ENCODE measurements at places on chromosomes 7 and 10.

GRCh38 chr7:104643587-104644217, 315.3 kb downstream of the LHFPL3 start:
- DNase-seq, result peak; percentile 33

DNA sequence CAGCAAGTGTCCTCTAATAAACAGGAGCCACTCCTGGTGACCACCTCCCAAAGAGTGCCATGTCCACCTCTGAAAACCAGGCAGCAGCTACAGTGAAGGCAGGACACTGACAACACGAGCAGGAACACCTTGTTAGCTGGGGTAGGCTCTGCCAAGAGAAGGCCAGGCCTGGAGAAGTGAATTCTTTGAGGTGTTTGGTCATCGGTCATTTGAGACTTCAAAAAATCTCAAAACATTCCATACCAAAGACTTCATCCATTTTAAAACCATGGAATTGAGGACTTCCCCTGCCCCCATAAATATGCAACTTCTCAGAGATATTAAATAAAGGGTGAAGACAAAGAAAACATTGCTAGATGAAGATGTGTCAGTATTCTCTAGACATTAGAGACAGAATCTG, 28.4 kb upstream of the OPALIN start:
- no peak for DNase-seq

DNA sequence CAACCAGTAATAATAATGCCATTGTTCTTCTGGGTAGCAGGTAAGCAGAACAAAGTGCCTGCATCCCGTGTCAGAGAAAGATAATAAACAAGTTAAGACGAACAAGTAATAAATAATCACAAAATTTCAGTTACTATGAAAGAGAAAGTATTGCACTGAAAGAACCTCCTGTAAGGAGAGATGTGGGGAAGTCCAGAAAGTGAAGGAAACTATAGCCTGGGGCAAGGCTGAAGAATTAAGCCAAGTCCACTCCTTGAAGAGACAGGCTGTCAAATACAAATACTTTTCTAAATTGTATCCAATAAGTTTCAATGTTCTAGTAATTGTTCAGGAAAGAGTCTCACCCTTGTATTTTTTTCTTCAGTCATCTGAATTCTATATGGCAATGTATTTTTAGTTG, 611.4 kb downstream of the MAGI2 start:
- no peak for DNase-seq

- no peak for DNase-seq
Measured at GRCh38 chr10:68139448-68140272, 30.4 kb downstream of the MYPN start.

- no peak for DNase-seq
Measured at GRCh38 chr7:137772748-137773147, 74.0 kb downstream of the DGKI start.

GRCh38 chr10:131944976-131945695, 36.6 kb downstream of the BNIP3 start:
- DNase-seq, result no peak

GRCh38 chr10:114166043-114166442, 8.0 kb downstream of the CCDC186 start:
- DNase-seq, result no peak

DNA sequence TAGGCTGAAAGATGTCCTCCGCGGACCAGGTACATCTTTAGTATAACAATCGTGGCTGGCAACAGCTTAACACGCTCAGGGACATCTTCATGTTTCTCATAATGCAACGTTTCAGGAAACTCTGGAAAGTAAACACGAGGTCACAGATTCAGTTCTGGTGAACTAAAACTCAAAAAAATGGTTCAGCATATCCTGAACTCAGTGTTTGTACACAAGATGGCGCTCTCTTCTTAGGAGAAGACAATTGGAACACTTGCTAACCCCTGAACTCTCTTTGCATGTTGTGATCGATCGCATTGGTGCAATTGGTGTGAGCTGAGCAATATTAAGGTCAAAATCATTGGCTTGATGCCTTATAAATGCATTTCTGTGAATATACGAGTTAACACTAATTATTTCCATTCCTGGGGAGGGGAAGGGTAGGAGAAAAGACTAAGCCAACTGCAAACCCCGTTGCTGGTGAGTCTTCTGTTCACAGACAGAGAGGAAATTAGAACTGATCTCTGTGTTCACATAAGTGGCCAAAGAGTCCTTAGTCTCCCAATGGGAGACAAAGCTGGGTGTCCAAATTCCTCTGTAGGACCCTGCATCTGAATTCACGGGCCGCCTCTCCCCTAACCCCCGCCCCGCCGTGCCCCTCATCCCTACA, 52.6 kb upstream of the FAM180A start:
- DNase-seq, result peak; percentile 70

DNA sequence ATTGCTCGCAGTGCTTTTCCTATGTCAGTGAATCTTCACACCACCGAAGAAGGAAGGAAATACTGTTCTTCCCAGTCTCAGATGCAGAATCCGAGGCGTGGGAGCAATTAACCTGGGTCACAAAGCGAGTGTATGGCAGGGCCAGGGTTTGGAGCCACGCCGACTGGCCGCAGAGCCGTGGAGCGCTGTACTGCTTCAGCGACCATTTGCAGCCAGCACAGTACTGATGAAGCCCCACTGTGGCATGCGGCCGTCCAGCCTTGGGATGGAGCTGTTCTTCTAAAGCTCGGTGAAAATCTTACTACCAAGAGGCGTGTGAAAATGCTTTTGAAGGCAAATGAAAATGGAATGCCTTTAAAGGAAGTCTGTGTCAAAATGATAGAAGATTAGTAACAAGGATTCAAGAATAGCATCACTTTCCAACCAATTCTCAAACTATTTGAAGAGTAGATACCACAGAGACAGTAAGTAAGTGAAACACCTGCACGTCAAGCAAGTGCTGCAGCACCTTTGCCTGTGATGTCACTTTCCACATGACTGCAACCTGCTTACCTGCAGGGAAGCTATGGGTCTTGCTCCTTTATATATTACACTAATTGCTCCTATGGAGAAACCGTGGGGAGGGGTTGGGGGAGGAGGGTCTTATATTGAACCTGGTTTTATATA, 4.9 kb downstream of the PPP2R2D start:
- DNase-seq, result no peak

DNA sequence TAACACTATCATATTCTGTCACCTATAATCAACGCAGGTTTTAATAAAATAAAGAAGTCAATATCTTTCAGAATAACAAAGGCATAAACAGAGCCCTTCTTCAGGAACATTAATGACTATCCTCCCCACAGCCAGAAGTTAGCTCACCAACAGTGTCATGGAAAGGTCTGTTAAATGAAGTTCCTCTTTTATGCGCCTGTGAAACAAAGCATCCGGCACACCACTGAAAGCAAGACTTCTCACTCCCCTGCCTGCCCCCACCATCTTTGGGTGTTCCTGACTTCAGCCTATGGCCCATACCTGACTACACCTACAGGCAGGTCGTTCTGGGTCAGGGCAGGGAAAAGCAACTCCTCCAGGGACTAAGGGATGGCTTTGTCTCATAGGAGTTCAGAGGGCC, 205.4 kb downstream of the FANK1 start:
- DNase-seq, result no peak

GRCh38 chr7:105452085-105452484, 63.4 kb upstream of the SRPK2 start:
- DNase-seq, result no peak

DNA sequence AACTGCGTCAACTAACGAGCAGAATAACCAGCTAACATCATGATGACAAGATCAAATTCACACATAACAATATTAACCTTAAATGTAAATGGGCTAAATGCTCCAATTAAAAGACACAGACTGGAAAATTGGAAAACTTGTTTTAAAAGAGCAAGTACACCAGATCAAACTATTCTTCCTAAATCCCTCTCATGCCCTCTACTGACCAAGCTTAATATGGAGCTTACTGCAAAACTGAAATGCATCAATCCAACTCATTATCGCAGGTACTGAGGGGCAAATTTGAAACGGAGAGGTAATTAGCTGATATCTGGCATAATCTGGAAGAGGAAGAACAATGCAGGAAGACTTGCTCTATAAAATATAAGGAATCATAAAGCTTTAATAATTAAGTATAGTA, 1223.8 kb downstream of the NXPH1 start:
- no peak for DNase-seq

- no peak for DNase-seq
Measured at GRCh38 chr10:56745490-56745889, 384.4 kb upstream of the ZWINT start.

DNA sequence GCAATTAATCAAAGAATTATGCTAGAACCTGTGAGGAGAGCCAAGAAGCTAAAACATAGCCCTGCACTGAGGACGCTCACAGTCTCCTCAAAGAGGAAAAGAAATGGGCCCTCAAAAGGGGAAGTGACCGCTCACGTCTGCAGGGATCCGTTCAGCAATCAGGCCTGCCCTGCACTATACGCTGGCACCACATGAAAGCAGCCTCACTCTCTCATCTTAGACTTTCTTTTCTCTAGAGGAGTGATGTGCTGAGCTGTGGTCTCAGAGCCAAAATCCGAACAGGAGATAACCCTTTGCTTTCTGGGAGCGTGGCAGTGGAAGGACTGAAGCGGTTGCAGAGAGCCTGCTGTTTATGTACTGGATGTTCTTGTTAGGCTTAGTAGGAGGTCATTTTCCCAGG, 6.3 kb upstream of the IL2RA start:
- DNase-seq, result no peak

GRCh38 chr7:22805227-22805626, 17.4 kb downstream of the TOMM7 start:
- no peak for DNase-seq

DNA sequence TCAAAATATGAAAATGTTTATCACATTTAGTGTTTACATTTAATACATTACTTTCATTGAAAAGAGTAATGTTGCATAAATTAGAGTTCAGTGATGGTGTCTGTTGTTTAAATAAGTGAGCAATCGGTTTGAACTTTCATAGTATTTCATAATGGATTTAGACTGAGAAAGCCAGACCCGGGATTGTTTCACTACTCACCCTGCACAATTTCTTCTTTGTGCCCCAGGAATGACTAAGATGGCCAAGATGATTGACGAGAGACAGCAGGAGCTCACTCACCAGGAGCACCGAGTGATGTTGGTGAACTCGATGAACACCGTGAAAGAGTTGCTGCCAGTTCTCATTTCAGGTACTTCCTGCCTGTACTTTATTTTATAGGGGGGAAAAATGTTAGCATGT, 74.6 kb downstream of the VCL start:
- no peak for DNase-seq
